NCI-H146 (cell line): ENCODE measurements at places on chromosomes 3 and 15.

DNA sequence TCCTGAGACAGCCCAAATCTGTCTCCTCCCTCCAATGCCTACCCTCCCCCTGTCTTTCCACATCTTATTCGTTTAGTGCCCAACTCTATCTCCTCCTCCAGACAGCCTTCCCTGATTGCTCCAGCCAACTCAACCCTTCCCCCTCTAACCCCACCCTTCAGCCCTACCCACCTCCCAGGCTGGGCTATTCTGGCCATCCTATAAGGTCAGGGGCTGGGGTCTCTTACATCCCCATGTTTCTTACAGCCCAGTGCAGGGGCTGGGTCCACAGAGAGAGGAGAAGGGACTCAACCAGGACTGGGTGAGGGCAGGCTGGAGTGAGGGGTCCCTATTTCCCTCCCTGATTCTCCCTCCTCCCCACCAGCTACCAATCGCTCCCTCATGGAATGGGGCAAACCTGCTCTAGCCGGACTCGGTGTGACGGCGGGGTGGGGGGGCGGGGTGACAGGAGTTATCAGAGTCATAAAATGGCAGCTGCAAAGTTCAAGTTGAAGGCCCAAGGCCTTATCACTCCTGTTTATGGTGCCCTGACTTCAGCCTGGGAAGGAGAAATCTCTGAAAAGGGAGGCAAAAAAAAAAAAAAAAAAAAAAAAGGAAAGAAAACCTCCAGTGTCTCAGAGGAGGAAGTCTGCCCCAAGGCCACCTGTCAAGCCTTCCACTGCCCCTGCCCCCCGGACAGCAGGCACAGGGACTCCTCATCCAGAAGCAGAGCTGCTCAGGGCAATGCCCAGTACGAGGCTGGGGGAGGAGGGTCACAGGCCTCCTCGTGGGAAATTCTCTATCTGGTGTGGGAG is 2.1 kb downstream of the VIPR1 start:
- no peak for DNase-seq

GRCh38 chr15:87954793-87955192 is 301.7 kb downstream of the NTRK3 start:
- DNase-seq: no peak

DNA sequence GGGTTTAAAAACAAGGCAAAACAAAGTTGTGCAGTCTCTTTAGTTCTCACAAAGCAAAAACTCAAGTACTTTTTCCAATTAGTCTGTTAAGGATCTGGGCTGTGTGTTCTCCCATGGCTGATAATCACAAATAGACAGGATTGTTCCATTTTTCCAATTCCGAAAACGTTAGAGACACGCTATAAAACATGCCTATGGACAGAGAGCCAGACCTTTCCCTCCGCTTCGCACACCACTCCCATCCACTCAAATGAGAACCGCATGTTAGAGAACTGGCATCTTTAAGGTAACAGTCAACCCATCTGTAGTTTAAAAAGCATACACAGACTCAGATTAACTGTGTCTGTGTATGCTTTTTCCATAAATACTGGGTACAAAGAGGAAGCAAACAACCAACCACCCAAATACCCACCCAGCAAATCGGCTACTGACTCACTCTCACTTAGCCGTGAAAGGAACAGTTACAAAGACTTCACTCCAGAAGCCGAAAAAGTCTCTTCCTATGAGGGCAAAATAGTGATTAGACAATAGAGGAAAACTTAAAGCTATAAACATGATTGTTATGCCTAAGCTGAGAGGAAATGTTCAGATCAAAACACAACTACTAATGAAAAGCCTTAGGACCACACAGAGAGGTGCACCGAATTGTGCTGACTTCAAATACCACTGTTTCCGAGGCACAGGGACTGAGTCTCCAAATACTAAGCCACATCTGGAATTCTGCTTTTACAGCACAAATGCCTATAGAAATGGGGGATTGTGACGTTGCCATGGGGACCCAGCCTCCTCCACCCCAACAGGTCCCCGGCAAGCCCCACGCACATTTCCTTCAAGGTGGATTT is 36.1 kb downstream of the IL17RD start:
- DNase-seq: no peak

GRCh38 chr3:25349828-25350724 is 78.0 kb upstream of the RARB start:
- DNase-seq: no peak

GRCh38 chr3:14625443-14625842 is 26.1 kb upstream of the CCDC174 start:
- DNase-seq: no peak

GRCh38 chr3:56986347-56986746 is 74.1 kb upstream of the SPATA12 start:
- DNase-seq: no peak

DNA sequence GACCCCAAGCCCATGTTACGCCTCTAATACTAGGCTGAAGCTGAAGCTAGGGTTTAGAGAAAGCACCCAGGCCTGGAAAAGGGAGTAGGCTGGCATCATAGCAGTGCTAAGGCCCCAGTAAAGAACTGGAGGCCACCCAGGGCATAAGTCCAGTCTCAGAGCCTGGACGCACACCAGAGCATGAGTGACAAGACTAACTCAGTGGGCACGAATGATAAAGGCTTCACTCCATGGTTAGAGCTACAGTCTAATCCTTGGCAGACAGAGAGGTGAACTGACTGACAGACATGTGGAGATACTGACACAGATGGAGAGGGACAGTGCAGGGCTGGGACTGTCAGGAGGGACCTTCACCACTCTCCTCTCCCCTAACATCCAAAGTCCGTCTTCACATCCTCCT is 139.8 kb downstream of the KCNMB2 start:
- DNase-seq: no peak
